Cortex of kidney (tissue), 1 donor: ENCODE measurements at places on chromosomes 13 and 19.

GRCh38 chr13:98909016-98909415 is 68.8 kb downstream of the DOCK9 start:
- DNase-seq, result no peak

- no peak for DNase-seq
Measured at GRCh38 chr13:20336761-20337160, 104.6 kb upstream of the GJB6 start.

- DNase-seq, result no peak
Measured at GRCh38 chr19:415292-415691, 6.3 kb upstream of the C2CD4C start.

GRCh38 chr13:81393721-81394120 is 1052.8 kb upstream of the SPRY2 start:
- no peak for DNase-seq

GRCh38 chr13:33746867-33747266 is 71.1 kb upstream of the RFC3 start:
- DNase-seq, result no peak

- no peak for DNase-seq
Measured at GRCh38 chr19:3233116-3233515, 8.7 kb downstream of the CELF5 start.

DNA sequence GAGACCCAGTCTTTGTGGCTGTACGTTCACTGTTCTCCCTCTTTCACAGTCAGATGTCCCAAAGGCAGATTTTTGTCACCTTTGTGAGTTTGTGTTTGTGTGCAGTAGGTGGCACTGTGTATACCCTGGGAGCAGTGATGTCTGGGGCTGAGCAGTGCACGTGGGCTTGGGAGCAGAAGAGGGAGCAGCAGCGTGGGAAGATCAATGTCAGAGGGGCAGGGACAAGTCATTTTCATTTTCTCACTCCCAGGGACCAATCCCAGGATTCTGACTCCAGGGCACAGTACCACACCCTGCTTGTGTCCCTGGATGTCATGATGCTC is 2.0 kb upstream of the PSG6 start:
- DNase-seq, result no peak

DNA sequence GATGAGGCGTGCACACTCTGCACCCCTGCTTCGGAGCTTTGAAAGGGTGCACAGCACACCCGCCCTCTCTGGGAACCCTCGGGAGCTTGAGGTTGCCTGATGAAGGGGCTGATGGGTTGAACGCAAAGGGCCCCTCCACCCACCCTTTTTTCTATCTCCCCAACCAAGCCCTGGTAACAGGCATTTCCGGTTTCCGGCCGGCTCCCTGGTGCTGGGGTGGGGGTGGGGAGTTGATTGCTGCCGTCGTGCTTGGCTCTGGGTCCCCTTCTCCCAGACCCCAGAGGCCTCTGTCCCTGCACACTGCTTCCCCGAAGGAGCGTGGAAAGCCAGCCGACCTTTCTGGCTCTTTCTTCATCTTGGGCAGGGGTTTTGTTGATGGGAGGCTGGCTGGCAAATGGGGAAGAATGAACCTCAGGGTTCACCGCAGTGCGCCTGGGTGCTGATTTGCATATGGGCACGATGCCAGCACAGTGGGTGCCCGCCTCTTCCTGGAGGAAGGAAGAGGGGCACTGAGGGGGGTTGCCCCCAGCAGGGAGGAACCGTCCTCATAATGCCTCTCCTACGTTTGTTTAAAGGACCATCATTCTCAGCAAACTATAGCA is 29.1 kb downstream of the VAV1 start:
- DNase-seq, result no peak

- DNase-seq, result no peak
Measured at GRCh38 chr13:110648848-110649421, 33.6 kb downstream of the NAXD start.

GRCh38 chr19:13001502-13002165 is 6.4 kb downstream of the NFIX start:
- DNase-seq, result no peak

DNA sequence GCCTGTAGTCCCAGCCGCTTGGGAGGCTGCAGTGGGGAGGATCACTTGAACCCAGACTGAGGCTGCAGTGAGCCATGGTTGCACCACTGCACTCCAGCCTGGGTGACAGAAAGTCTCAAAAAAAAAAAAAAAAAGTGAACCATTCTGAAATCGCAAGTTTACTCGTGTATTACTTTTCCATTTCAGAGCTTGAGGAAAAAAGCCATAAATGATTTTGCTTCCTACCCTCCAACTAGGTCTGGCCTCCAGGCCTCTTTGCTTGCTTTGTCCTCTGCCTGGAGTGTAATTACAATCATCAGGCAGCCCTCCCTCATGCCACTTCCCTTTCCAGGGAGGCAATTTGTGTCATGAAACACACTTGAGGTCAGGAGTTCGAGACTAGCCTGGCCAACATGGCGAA is 8.5 kb downstream of the BLVRB start:
- no peak for DNase-seq

DNA sequence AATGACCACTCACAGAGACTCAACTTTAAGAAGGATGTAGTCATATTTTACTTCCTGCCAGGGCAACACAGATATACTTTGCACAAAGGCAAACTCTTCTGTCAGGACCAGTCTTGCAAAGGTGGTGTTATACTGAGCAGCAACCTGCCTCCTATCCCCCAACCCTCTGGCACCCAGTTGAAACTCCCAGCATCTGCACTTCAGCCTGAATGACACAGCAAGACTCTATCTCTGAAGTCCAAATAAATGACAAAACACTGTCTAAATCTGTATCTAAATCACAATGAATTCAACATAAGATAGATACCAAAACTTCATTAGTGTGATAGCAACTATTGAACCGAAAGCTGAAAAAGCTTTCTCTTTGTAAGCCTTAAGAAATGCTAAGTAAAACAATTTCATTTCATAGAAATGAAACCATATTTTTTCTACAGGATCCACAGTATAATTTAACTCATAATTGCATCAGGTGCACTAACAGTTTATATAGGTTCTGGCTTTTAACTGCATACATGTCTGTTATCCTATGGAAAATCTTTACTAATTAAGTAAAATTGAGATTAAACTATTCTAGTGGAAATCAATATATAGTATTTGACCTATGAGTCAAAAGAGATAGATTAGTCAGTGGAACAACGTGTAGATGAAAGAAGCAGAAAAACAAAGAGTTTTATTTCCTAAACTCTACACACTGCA is 163.7 kb downstream of the TBC1D4 start:
- no peak for DNase-seq

GRCh38 chr13:53060840-53061490 is 32.4 kb downstream of the OLFM4 start:
- DNase-seq, result no peak

GRCh38 chr19:802498-803098 is 5.3 kb downstream of the PTBP1 start:
- DNase-seq, result no peak

DNA sequence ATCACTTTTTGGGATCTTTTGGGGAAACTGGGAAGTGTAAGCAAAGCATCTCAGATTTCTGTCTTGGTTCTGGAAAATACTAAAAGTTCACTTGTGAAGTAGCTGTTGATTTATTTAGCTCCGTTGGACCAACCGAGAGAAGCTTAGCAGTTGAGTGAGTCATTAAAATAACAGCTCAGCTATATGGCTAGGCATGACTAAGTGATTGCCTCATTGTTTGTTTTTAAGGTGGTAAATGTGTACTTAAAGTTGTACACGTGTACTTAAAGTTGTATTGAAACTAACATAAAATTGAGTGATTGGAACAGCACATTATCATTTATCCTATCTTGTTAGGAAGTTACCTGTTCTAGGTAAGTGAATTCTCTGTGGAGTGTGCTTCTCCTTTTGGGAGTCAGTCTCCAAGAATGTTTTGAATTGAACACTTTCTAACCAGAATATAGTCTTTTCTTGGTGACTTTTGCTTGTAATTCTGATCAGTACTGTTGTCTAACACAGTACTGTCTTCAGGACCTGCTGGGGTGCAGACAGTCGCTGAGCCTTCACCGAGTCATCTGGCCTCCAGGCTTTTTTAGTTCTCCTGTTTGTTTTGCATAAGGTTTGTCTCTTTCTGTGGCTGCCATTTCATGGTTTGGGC is 2.9 kb upstream of the DCUN1D2 start:
- DNase-seq, result no peak

DNA sequence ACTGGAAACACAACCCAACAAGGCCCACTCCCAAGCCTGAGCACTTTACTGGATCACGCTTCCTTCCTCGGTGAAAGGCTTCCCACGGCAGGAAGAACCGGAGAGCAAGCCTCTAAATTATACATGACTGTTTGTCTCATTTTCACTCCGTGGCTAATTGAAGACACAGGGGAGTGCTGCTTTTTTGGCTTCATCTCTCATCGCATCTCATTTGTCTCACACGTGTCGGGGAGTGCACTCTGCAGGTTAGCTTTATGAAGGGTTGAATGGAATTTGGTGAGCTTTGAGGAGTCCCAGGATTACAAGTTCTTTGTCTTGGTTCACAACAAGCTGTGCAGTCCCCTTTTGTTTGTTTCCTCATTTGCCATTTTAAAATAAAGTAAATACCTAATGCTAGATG is 544.6 kb downstream of the GPC6 start:
- DNase-seq, result no peak

- no peak for DNase-seq
Measured at GRCh38 chr19:7670150-7670783, 1.4 kb downstream of the RETN start.

DNA sequence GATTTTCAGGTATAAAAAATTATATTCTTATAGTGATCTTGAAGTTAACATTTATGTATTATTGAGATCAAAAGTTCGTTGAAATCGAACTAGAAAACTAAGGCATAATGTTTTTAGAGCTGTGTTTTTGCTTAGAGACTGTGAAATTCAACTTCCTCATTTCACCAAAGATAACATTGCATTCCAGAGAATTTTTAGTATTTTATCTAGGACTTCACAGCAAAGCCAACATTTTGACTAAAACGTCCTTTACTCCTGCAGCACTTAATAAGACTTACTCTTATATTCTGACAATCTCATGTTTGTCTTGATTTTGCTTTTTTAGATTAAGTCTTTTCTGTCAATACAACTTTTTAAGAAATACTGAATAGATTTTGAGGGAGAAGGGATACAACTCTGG is 4.7 kb downstream of the KCTD4 start:
- no peak for DNase-seq

DNA sequence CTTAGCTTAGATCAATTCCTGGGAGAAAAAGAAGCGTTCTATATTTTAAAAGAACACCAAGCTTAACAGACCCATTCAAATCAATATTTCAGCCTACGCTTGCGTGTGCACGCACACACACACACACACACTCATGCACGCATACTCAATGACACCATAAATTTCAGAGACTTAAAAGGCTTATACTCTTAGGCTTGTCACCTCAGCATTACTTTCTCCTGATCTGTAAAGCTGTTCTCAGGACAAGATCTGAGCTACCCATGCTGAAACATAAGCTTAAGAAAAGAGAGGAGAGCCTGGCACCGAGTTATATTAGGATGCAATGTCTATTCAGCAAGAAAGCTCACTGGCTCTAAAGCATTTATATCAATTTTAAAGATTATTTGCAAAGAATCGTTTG is 368.5 kb downstream of the FGF14 start:
- no peak for DNase-seq

DNA sequence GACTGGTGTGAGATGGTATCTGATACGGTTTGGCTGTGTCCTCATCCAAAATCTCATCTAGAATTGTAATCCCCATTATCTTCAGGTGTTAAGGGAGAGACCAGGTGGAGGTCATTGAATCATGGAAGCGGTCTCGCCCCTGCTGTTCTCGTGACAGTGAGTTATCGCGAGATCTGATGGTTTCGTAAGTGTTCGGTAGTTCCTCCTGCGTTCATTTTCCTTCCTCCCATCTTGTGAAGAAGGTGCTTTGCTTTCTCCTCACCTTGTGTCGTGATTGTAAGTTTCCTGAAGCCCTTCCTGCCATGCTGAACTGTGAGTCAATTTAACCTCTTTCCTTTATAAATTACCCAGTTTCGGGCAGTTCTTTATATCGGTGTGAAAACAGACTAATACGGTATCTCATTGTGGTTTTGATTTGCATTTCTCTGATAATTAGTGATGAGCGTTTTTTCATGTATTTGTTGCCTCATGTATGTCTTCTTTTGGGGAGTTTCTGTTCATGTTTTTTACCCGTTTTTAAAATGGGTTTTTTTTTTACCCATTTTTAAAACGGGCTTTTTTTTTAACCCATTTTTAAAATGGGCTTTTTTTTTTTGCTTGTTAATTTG is 102.8 kb upstream of the SLC10A2 start:
- no peak for DNase-seq

DNA sequence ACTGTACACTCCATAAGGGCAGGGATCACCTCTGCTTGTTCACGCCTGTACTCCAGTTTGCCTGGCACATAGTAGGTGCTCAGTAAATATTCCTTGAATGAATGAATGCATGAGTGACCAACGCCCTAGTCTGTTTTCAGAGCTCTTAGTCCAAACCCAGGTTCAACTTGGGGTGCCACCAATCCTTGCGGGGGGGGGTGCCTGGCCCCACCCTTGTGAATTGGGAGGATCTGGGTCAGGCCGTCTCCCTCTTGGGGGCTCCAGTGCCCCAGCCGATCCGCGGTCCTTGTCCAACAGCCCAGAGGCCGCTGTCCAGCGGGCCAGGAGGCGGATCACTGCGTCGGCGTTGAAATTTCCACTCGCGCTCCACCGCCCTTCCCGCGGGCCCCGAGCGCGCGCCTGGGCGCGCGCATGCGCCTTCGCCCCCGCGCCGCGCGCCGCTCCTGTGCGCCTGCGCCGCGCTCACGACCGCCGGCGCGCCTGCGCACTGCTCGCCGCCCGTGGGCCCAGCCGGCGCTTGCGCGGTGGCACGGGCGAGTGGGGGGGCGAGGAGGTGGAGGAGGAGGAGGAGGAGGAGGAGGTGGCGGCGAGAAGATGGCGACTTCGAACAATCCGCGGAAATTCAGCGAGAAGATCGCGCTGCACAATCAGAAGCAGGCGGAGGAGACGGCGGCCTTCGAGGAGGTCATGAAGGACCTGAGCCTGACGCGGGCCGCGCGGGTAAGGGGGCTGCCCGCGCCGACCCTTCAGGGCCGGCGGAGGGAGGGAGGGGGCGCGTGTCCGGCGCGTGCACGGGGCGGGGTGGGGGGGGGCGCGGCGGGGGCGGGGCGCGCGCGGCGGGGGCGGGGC is at the start of gene CRTC1:
TSS of gene CRTC1 (plus strand) at position 572 of the 849 bp plus-strand sequence. CDS start at position 595, 23 bp downstream.
- no peak for DNase-seq

- DNase-seq, result no peak
Measured at GRCh38 chr19:17448131-17448967, at the start of gene TMEM221. TMEM221 (minus strand) TSS chr19:17448668; CDS start chr19:17448462, 206 bp downstream.

DNA sequence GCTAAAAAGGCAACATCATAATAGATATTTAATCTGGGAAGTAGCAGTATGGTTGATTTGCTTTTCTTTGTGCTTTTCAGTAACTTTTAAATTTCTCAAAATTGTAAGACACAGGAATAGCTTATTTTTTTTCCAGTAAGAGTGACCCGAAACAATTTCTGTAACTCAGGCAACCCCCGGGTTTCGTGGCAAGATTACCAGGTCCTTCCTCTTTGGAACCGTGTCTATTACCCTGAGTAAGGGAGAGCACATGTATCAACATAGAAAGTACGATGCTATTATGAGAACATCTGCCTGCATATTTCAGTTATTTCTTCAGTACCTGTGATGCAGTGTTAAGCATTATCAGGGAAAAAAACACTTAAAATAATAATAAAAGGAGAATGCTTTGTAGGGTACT is 64.1 kb downstream of the DOCK9 start:
- no peak for DNase-seq
